Body of pancreas (tissue), 4 donors: ENCODE measurements at places on chromosomes 5 and 9. TPM values are rescaled to one million over a fixed set of nuclear protein-coding genes. Genes with fewer than 3 reads are reported as not detected.

- DNase-seq: no peak
Observed at GRCh38 chr5:131536211-131536826, 98.7 kb downstream of the RAPGEF6 start.

GRCh38 chr5:51902512-51902911 is 519.3 kb downstream of the ISL1 start:
- no peak for DNase-seq

DNA sequence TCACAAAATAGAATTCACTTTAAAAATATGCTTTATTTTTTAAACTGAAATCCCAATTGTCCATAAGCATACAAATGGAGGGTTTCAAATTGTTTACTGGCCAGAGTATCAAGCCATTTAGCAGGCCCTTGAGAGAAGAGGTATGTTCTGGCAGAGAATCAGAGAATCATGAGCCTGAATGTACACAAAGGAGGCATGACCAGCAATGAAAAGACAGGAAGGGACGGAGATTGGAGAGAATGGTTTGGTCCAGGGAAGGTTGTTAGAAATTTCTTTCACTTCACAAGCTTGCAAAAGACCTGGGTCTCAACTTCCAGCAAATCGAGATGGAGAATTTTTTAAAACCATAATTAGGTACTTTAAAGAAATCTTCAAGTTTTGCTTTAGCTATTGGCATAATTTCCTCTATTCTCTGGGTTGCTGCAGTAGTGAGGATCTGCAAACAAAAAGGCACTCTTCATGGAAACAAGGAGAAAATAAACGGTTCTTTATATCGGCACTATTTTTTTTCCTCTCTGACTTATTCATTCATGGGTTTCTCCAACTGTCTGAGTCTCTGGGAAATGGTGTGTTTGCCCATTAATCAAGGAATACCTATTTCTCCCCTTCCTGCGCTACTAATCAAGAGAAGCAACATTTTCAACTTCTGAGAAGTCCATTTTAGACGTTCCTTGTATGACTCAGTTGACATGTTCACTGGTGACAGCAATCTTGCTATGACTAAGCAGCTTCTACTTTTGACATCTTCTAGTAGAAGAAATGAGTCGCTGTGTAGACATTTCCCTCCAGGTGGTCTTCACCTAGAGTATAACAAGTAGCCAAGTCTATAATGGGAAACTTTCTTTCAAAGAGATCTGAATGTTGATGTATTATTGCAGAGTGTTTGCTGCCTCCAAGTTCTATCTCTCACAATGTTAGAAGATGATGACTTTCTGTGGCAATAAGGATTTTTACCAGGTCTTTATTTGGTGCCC is 23.1 kb upstream of the ERCC6L2 start:
- no peak for DNase-seq

DNA sequence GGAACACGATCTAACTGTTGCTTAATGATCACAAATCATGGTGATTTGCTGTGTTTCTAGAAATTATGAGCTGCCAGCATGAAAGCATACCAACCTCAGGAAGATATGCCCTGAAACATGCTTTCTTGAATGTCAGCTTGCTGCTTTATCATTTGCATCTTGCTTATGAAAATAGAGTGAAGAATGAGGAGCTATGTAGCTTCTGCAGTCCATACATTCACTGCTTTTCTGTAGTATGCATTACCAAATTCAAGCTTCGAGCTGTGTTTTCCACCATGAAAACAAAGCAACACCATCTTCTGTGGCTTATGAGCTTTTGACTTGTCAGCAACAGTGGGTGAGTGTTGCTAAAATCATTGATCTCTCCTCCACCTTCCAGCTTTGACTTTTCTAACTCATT is 16.5 kb downstream of the F2RL2 start:
- DNase-seq: no peak

GRCh38 chr9:20043461-20043860 is 254.6 kb upstream of the SLC24A2 start:
- no peak for DNase-seq

DNA sequence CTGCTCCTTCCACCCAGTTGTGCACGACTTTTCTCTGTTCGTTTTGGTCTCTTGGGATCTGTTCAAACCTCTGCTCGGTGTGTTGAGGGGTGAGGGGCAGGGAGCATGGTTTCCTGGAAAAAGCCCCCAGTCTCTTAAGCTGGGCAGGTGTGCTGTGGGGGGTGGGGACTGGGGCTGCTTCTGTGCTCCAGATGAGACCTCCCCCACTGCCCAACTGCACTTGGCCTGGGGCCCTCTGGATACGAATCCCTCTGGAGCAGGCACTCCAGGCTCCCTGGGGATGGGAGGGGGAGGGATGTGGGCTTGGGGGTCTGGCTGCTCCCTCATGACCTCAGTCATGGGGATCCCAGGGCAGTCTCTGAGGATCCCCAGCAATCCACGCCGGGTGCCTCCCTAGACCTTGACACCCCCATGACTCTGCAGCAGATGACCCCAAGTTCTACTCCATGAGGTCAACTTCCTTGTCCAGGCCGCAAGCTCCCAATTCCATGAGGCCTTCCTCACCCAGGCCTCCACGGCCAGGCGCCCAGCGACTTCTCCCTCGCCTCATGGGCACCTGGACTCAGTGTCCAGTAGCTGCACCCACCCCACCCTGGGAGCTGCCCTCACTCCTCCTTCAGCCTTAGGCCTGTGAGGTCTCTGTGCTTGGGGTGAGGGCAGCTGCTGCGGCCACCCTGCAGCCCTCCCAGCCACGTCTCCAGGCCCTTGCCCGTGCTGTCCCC is 5.9 kb upstream of the AHRR start:
- no peak for DNase-seq

DNA sequence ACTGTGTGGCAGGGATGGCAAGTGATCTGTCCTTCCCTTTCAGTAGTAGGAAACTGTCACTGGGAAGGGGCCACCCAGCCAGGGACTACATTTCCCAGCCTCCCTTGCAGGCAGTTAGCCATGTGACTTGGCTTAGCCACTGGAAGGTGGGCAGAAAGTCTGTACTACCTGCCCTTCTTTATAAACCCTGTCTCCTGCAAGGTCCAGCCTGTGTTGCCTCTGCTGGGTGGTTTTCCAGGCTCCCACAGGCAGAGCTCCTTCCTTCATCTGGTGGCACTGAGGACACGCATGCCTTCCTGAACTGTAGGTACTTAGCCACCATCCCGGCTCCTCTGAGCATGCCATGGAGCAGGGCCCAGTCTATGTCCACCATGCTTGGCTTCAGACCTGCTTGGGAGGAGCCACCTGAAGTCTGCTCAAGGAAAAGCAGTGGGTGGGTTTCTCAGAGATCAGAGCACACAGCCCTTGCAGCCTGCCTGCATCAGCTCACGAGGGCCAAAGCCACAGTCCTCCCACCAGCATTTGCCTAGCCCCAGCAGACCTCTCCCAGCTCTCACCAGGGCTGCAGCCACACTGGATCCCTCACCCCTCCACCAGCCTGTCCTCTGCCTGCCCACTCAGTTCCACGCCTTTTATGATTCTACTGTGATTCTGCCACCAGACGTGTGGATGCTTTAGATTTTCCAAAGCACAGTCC is 16.7 kb upstream of the SLC25A51 start:
- DNase-seq: no peak

DNA sequence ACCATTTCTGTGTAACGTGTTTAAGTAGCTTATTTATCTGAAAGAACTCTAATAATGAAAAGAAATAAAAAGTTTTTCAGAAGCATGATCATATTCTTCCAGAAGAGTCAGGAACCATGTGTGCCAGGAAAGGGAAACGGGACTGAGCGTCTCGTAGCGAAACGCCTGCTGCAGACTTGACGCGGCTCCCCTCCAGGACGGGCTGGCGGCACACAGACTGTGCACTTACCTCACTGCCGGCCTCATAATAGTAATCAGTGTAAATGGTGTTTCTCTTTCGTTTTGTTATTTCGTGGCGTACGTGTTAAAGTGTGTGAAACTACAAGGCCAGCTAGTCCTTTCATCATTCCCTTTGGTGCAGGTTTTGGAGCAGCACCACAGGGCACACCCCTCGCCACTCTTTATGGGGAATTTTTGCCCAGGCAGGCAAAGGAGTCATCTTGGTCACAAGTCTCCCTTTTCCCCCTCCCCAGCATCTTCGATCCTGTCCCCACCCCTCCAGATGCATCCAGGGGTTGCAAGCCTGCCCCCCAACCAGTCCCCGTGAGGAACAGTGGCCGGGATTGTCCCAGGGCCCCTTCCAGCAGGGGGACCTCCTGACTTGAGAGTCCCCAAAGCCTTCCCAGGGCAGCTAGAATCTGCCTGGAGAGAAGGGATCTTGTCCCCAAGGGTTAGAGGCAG is 233.1 kb downstream of the FANCC start:
- peak; percentile 22 for DNase-seq

GRCh38 chr9:86941197-86941596 is 6.1 kb downstream of the GAS1 start:
- no peak for DNase-seq

ABCA1 gene
- total RNA-seq: 18.1 TPM

SHB gene
- total RNA-seq: 29.3 TPM

SLC34A1 gene
- total RNA-seq: not detected

PRSS3 gene
- 604 TPM for total RNA-seq

LSM11 gene
- 1.3 TPM for total RNA-seq
